Hepatic stellate cell (primary cell): ENCODE measurements at places on chromosomes 16 and 17.

- peak; percentile 22 for DNase-seq
These were observed 153.6 kb downstream of the KATNIP start for GRCh38 chr16:27703545-27703944.

DNA sequence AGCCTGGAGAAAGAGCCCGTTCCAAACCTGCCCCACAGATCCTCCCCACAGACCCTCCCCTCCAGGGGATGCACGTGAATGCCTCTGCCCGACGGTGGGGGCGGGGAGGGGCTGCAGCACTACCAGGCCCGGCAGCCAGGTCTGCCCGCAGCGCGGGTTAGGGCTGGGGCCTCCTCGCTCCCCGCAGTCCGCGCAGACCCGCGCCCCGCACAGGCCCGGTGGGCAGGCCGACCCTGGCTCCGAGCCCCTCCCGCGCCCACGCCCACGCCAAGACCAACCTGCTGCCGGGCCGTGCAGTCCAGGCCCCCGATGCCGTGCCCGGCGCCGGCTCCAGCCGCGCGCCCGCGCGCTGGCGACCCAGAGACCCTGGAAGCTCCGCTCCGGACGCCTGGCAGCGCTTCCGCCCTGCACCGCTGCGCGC is at the start of gene RPUSD1:
Gene RPUSD1, minus strand, starts transcription at position 404 of the 421 bp plus-strand sequence. CDS start 644 bp downstream, outside the sequence.
- no peak for DNase-seq

DNA sequence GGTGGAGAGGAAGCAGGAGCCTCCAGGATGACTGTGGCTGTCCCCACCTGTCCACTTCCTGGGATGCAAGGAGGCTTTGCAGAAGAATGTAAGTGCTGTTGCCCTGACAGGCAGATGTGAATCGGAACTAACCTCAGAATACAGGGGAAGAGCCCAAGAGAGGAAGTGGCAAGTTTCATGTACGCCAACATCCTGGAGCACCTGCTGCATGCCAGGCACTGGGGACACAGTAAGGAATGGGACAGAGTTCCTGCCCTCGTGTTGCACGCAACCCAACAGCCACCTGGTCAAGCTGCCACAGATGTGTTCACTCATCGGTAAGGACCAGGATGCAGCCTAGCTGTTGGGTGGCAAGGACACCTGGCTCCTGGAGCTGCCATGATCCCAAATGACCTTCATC is 98.6 kb upstream of the RPL38 start:
- DNase-seq: no peak

- DNase-seq: peak; percentile 65
These were observed 2.1 kb downstream of the HES7 start for GRCh38 chr17:8121681-8122421.

- DNase-seq: no peak
These were observed 279.6 kb downstream of the HS3ST3A1 start for GRCh38 chr17:13321951-13322701.

DNA sequence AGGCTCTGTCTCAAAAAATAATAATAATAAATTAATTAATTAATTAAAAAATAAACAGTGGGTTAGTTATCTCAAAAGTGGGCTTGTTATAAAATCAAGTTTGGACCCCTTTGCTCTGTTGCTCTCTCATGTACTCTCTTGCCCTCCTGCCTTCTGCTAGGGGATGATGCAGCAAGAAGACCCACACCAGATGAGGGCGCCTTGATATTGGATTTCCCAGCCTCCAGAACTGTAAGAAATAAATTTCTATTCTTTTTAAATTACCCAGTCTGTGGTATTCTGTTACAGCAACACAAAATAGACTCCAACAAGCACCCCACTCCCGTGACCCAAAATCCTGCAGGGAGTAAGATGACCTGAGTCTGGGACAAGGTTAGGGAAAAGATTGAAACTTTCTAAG is 2.1 kb upstream of the ZNF652 start:
- no peak for DNase-seq

- DNase-seq: no peak
These were observed 17.8 kb downstream of the TRAF7 start for GRCh38 chr16:2173366-2173765.

- DNase-seq: no peak
These were observed 6.5 kb downstream of the CBX2 start for GRCh38 chr17:79784353-79785016.

GRCh38 chr16:75279305-75279704 is 27.9 kb upstream of the BCAR1 start:
- DNase-seq: no peak

GRCh38 chr17:50213026-50214022 is 11.9 kb upstream of the COL1A1 start:
- DNase-seq: no peak

DNA sequence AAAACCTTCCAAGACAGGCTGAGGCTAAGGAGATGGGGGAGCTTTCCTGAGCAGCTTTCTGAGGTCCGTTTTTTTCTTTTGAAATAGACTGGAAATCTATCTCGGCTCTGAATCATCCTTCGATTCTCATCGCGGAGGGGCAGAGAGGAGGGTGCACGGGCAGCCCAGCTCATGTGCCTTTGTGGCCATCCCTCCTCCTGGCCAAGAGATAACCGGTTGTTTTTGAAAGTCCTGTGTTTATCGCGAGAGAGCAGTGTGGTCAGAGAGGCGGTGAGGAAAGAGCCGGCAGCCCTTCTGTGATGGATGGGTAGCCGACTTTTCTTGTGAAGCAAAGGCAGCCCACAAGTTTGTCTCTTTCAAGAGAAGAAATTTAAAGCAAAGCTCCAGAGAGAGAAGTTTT is 191.6 kb downstream of the CCDC182 start:
- peak; percentile 41 for DNase-seq

DNA sequence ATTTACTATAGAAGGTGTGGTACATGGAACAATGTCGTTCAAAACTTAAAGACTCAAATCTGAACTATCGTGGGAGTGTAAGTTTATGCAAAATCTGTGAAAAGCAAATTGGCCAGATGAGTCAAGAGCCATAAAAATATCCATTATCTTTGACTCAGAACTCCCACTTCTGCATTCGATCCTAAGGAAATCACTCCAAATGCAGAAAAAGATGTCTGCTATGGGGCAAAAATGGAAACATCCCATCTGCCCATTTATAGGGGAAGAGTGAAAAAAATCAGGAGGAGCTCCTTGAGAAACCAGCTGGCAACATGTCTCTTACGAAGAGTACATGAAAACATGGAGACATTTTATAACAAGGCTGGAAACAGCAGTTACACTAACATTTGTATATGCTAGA is 43.6 kb upstream of the CCDC182 start:
- no peak for DNase-seq

- no peak for DNase-seq
These were observed 42.9 kb downstream of the USP10 start for GRCh38 chr16:84742641-84743092.

DNA sequence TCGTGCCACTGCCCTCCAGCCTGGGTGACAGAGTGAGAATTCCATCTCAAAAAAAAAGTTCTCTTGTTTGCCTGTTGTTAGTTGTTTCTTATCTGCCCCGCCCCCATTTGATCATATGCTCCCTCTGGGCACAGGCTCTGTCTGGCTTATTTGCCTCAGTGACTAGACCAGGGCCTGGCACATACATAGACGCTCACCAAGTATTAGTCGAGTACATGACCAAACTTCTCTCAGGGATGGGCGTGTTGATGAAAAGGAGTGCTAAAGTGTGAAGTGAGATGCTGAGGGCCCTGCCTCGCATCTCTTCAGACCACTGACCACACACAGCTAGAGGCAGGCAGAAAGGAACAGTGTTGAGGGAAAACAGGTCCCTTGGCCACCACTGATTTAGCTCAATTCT is 3.3 kb upstream of the HELZ start:
- DNase-seq: no peak
